Melanocyte of skin (primary cell): ENCODE measurements at places on chromosomes 2 and 18. TPM values are rescaled to one million over a fixed set of nuclear protein-coding genes. Genes with fewer than 3 reads are reported as not detected.

RAPH1 gene
- 13.0 and 17.1 TPM in 2 replicates for total RNA-seq

CLEC4F gene
- under 0.01 and 0.36 TPM in 2 replicates for total RNA-seq

OXER1 gene
- 0.34 TPM in 1 of 2 replicates, not detected in the other for total RNA-seq

ARHGAP25 gene
- 0.67 TPM in 1 of 2 replicates, not detected in the other for total RNA-seq

KYNU gene
- 134 and 200 TPM in 2 replicates for total RNA-seq

MROH2A gene
- total RNA-seq: not detected in 2 replicates

FOXI3 gene
- total RNA-seq: not detected in 2 replicates
